Hindlimb muscle (tissue), 1 donor: ENCODE measurements at places on chromosomes 7 and 10. TPM values are rescaled to one million over a fixed set of nuclear protein-coding genes. Genes with fewer than 3 reads are reported as not detected.

GRCh38 chr10:51522858-51523257, 176.5 kb downstream of the CSTF2T start:
- DNase-seq: no peak

GRCh38 chr10:13905281-13905680, 318.5 kb downstream of the PRPF18 start:
- DNase-seq: no peak

- DNase-seq: no peak
Observed at GRCh38 chr7:77223261-77223660, 23.6 kb upstream of the FGL2 start.

GRCh38 chr7:113087071-113087998, 708 bp upstream of the GPR85 start:
- peak; percentile 64 for DNase-seq

- peak; percentile 75 for DNase-seq
Observed at GRCh38 chr7:137656227-137656849, 190.4 kb downstream of the DGKI start.

Gene RTKN2
- 3.6 TPM for polyA plus RNA-seq

DNA sequence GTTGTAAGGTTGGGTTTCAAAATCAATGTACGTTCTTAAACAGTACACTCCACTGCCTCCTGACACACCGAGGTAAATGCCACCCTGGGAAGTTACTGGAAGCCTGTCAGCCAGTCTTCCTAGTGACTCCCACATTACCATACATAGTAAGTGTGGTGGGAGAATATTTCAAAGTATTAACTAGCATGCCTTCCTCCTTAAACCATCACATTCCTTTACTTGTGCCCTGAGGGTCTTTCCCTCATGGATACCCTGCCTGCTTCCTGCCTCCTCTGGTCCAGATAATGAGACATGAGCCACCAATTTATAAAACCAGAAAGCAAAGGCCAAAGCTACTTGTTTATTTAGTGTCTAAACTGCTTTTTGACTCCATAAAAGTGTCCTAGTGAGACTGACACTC, 23.3 kb upstream of the SORCS3 start:
- DNase-seq: no peak

- DNase-seq: no peak
Observed at GRCh38 chr7:123343611-123344010, 143.8 kb upstream of the SLC13A1 start.

- no peak for DNase-seq
Observed at GRCh38 chr7:128420773-128421172, 11.0 kb upstream of the IMPDH1 start.

- DNase-seq: no peak
Observed at GRCh38 chr7:131553931-131554330, 2.5 kb downstream of the PODXL start.

GRCh38 chr7:70694434-70694970, 437.4 kb upstream of the GALNT17 start:
- DNase-seq: peak; percentile 56

Gene GPR26
- not detected for polyA plus RNA-seq

GRCh38 chr7:511476-512145, 8.0 kb downstream of the PDGFA start:
- DNase-seq: no peak
